ENCODE measurements at places on chromosomes 13 and 19.

DNA sequence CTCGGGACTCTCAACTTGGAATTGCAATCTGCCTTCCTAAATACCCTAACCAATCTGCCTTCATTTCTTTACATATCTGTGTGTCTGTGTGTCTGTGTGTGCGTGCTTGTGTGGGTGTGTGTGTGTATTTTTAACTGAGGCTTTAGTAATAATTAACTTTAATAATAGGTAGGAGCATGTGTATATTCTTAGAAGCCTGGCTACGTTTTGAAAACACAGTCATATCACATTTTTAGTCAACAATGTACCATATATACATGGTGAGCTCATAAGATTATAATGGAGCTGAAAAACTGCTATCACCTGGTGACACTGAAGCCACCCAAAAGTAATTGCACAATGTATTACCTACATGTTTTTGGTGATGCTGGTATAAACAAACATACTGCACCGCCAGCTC, 65.4 kb upstream of the ATXN8OS start:
- DNase-seq, result no peak

GRCh38 chr19:13847407-13848339, 29.3 kb upstream of the NANOS3 start:
- DNase-seq, result peak; percentile 88

DNA sequence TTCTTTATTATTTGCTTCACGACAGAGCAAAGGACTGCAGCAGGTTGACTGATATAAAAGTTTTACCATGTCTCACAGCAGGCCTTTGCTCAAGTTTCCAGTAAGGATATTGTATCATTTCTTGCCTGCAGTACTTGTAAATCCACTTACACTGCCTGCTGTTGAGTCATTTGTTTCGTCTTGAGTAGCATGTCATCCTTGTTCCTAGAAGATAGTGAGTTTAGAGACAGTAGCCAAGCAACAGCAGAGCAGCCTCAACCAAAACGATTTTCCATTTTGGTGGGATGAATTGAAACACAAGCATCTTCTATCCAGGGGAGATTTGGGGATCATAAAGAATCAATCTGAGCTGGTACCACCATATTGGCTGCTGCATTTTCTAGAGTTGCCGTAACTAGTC, 24.0 kb upstream of the ALOX5AP start:
- DNase-seq, result no peak

DNA sequence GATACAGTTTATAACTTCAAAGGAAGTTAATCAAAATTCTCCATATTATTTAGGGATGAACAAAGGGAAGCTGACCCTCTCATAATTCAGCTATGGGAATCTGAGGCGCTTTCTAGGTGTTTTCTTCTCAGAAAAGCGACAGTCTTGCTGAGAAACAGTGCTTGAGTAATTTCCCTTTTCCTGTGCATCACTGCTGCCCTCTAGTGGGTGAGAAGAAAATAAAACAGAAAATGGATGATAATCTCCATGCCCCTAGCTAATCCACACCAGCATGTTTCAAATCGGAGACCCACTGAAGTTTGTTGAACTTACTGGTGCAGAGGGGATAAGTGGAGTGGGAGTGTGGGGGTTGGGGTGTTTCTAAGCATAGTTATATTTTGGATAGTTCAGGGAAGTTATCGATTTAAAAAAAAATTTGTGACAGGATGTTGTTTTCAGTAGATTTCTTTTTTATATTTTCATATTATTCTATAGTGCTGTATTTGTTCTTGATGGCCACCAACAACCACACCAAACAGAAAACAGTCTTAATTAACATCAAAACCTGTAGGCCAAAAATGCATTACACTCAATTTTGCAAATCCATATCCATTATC, 21.4 kb downstream of the LCP1 start:
- no peak for DNase-seq

- no peak for DNase-seq
These were observed 3.3 kb upstream of the ICAM4 start for GRCh38 chr19:10283301-10284064.

All from mesothelial cell of epicardium (in vitro differentiated cells).